ENCODE measurements at places on chromosomes 3 and 15. TPM values are rescaled to one million over a fixed set of nuclear protein-coding genes. Genes with fewer than 3 reads are reported as not detected.

Gene TMEM108
- 4.8 TPM for total RNA-seq

Gene HIGD2B
- not detected for total RNA-seq

Gene DISP2
- total RNA-seq: 0.06 TPM

Gene TMEM40
- not detected for total RNA-seq

DNA sequence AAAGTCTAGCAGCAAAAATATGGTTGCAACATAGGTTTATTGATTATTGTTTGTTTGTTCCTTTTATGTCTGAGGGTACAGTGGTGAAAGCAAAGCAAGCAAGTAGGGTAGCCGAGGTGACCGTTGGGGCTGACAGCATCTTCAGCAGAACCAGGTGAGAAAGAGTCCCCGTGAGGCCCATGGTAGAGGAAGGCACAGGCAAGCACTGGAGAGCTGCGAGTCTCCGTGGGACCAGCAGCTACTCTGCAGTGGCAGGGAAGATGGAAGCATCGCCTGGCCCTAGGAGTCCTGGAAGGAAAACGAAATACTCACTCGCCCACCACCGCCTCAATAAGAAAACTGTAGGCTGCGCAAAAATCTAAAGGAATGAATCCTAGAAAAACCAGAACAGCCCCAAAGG, 25.3 kb upstream of the GABRA5 start:
- no peak overlapping the region for H3K27ac ChIP-seq
- H3K4me1 ChIP-seq: no peaks in the 10 kb centered on the region
- no peaks in the 10 kb centered on the region for H3K27me3 ChIP-seq
- no peak overlapping the region for H3K4me3 ChIP-seq

GRCh38 chr3:58077596-58078285, 69.5 kb downstream of the FLNB start:
- no peaks in the 10 kb centered on the region for H3K4me1 ChIP-seq
- H3K27ac ChIP-seq: no peak overlapping the region
- no peaks in the 10 kb centered on the region for H3K27me3 ChIP-seq
- H3K4me3 ChIP-seq: no peak overlapping the region

DNA sequence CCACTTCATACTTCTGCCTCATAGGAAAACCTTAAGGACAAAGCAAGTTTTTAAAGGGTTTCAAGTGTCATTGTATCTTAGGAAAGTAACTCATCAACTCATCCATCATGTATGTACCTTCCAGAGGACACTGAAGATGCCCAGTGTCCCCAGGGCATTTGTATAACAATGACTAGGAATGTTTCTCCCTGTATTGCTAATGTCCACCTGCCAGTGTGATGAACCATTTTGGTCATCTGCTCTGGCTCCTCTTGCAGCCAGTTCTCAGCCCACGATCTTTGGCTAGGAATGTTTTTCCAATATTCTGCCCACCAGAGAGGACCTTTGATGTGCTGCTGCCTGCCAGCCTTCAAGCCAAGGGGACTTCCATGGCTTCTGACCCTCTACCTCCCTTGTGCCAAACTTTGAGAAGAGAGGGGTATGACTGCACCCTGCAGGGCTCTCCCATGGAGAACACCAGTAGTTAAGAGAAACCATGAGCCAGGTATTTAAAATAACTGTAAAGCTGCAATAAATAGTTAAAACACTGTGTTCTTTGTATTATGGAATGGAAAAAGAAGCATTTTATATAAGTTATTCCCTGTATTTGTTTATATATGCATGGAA, 11.4 kb downstream of the LMOD3 start:
- H3K4me1 ChIP-seq: no peaks in the 10 kb centered on the region
- no peaks in the 10 kb centered on the region for H3K27me3 ChIP-seq
- no peak for DNase-seq
- H3K36me3 ChIP-seq: no peaks in the 10 kb centered on the region

GRCh38 chr3:140922634-140923033, 19.0 kb upstream of the SLC25A36 start:
- H3K36me3 ChIP-seq: no peaks in the 10 kb centered on the region
- no peak overlapping the region for H3K4me3 ChIP-seq
- no peaks in the 10 kb centered on the region for H3K4me1 ChIP-seq
- DNase-seq: peak; percentile 14
- H3K27ac ChIP-seq: no peak overlapping the region

Measured in neural progenitor cell (in vitro differentiated cells).